ENCODE measurements at places on chromosomes 2 and 18. TPM values are rescaled to one million over a fixed set of nuclear protein-coding genes. Genes with fewer than 3 reads are reported as not detected.

SPEG gene
- total RNA-seq: 55.8 TPM

NOSTRIN gene
- 0.68 TPM for total RNA-seq

CHRNA1 gene
- not detected for total RNA-seq

MC4R gene
- total RNA-seq: not detected

CPLX4 gene
- total RNA-seq: not detected

ICOS gene
- not detected for total RNA-seq

CPO gene
- not detected for total RNA-seq

IL37 gene
- 1.7 TPM for total RNA-seq

TMEM169 gene
- 0.58 TPM for total RNA-seq

ADRA2B gene
- total RNA-seq: 0.55 TPM
